ENCODE measurements at places on chromosomes 5 and 9. TPM values are rescaled to one million over a fixed set of nuclear protein-coding genes. Genes with fewer than 3 reads are reported as not detected.

DNA sequence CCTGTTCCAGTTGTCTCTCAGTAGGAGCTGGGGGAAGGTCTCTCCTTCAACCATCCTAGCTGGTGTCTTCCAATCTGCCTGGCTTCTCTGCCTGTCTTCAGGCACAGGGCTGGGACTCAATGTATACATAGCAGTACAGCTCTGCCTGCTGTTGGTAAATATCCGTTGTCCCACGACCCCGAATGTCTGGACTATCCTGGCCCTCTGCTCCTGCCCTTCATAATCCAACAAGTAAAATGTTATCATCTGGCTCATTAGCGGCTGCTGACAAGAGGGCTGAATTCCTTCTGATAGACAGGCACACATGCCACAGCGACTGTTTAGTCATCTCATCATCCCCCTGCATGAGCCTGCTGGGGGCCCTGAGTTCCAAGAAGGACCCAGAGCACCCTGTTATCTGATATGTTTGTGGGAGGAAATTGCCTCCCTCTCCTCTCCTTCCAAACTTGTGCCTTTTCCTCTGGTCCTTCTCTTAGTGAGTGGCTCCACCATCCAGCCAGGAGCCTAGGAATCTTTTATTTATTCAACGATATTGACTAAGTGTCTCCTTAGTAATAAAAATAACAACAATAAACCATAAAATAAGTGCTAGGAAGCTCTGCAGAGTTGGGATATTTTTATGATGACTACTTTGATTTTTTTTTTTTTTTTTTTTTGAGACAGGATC is 29.5 kb upstream of the TGFBR1 start:
- no peak for DNase-seq

DNA sequence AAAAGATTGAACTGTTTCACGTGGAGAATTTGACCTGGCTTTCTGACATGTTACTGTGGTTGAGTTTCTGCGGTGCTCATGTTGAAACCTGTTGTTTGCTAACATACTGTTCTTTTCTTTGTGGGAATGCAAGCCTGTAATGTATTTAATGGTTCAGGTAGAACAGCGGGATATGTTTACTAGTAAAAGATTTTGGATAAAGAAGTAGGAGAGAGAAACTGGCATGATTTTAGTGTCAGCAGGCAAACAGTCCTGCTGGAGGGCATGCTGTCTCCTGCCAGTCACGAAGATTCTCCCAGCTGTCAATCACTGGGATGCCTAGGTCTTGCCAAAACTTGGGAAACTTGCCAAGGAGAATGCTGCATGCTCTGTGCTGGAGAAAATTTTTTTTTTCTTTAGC is 263.5 kb downstream of the TAF11L14 start:
- no peak for DNase-seq

- DNase-seq, result no peak
These were observed 1143.8 kb upstream of the DMAC1 start for GRCh38 chr9:8943392-8943791.

- peak; percentile 52 for DNase-seq
These were observed 302.2 kb downstream of the DIRAS2 start for GRCh38 chr9:90340421-90340820.

PCDHB3 gene
- total RNA-seq, result 1.9 TPM

DNA sequence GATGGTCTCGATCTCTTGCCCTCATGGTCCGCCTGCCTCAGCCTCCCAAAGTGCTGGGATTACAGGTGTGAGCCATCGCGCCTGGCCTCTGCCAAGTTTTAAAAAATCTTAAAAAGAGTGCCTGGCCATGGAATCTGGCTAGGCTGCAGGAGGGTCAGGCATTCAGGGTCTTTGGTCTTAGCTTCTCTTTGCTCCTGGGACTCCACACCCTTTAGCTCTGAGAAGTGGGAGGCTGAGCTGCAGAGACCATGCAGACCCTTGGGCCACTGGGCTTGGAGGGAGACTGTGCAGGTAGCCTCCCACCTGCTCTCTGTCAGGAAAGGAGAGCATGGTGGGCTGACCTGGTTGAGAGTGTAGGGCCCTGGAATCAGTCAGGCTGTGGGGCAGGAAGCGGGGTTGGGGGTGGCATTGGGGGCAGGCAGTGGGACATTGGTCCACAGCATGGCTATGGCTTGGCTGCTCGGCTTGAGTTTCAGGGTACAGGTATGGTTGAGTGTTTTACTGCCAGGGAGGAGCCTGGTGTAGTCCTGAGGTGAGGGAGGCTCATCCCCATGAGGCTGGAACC is 20.8 kb downstream of the PHF2 start:
- no peak for DNase-seq

DNA sequence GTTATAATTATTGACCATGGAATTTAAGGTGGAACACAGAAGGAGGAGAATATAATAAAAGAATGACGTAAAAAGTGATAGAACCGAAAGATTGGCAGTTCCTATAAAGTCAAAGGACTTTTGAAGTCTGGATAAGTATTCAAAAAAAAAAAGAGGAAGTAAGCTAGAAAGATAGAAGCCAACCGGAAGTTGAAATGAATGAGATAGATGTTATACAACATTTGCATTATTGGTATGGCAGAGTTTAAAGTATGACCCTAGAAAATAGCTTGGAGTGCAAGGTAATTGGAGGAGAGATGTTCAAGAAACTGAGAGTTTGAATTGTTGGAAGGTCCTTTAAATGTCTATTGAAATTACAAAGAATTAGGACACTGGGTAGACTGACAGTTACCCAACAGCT is 293.6 kb downstream of the FER start:
- no peak for DNase-seq

- no peak for DNase-seq
These were observed 136.7 kb downstream of the CPLANE1 start for GRCh38 chr5:37112383-37112991.

DNA sequence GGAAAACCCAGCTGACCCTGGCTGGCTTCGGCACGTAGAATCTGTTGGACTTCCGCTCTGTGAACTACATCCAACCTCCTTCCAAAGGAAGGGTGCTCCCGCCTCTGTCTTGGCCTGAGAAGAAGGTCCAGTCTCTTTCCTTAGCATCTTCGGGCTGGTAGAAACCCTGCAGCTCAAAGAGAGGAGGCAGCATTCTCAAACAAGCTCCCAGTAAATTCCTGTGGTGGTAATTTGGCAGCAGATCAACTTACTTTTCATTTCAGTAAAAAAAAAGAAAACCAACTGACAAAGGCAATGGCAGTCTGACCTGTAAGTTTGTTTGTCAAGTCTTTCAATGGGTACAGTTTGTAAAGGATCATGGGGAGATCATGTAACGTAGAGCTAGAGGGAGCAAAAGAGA is 176.7 kb downstream of the MED10 start:
- DNase-seq, result no peak

- no peak for DNase-seq
These were observed 118.8 kb downstream of the MTX3 start for GRCh38 chr5:79872291-79872690.

DNA sequence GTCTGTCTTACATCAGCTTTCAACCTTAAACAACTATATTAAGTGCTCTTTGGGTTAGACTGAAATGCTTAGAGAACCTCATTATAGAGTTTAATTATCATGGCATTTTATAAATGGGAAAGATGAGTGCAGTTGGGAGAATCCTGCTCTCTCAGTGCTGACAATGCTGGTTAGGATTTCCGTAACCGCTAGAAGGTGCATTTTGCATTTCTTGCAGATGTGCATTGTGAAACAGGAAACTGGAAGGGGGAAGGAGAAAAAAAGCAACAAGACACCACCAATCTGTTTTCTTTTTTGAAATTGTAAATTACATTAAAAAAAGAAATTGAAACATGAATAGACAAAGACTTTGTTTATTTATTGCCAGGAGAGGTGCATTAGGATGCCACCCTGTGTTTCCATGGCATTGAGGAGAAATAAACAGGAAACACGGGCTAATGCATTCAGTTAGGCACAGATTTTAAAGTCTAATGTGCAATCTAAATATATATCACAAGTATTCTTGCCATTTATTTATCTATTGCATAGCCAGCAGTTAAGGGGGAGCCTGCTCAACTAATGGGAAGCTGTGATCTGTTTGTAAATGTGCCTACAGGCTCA is 478.9 kb downstream of the PSAT1 start:
- no peak for DNase-seq

DNA sequence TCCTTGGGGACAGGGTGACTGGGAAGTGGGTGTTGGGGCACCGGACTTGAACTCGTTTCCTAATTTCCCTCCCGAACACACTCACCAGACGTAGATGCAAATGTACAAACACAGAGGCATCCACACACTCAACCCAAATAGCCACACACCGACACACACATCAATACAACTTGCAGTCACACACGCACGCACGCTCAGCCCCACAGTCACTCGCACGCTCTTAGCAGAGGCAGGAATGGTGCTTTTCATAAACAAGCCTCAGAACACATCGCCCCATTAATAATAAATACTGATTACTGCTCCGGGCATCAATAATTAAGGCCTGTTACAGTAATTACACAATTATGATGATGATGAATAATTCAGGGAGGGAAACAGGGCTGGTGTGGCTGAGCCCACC is 5.7 kb downstream of the BARHL1 start:
- no peak for DNase-seq

- no peak for DNase-seq
These were observed 11.6 kb upstream of the PAPPA start for GRCh38 chr9:116141864-116142561.

PLEKHG4B gene
- total RNA-seq, result 5.4 TPM

- DNase-seq, result no peak
These were observed 3.8 kb upstream of the SYNPO start for GRCh38 chr5:150636391-150637244.

SLCO4C1 gene
- total RNA-seq, result 1.5 TPM

GRCh38 chr5:1445313-1445688 is at the start of gene SLC6A3:
TSS of gene SLC6A3 (minus strand) at chr5:1445440. CDS start at chr5:1443197, 2,243 bp downstream.
- no peak for DNase-seq

- no peak for DNase-seq
These were observed 49.0 kb upstream of the TNPO1 start for GRCh38 chr5:72767289-72768010.

DNA sequence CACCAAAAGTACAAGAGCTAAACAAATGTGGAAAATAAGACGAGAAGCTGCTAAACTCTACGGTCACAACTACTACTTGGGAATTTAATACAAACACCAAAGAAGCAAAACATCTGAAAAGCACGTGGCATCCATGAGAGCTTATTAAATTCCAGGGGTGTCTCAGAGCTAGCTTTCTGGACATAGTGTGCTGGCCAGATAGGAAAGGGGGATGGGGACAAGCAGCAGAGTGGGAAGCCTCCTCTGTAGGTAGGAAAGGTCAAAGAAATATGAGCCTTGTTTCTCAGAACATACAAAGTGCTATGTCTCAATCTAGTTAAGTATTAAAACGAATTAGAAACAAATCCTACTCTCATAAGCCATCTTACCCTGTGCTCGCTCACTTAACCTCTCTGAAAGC is 51.3 kb upstream of the GOLPH3 start:
- peak; percentile 14 for DNase-seq

- DNase-seq, result no peak
These were observed 160.6 kb downstream of the GADD45G start for GRCh38 chr9:89765211-89765946.

DNA sequence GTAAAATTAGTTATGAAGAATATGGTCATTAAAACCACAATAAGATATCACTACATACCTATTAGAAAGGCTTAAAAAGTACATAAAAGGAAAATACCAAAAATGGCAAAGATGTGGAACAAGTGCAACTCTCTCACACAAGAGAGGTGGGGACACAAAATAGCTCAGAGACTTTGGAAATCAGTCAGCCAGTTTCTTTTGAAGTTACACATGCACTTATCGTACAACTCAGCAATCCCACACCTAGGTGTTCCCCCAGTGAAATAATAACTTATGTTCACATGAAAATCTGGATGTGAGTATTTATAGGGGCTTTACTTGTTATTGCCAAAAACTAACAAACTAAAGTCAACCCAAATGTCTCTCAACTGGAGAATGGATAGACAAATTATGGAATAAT is 9.8 kb upstream of the RICTOR start:
- DNase-seq, result no peak

MEGF10 gene
- 1.3 TPM for total RNA-seq

DNA sequence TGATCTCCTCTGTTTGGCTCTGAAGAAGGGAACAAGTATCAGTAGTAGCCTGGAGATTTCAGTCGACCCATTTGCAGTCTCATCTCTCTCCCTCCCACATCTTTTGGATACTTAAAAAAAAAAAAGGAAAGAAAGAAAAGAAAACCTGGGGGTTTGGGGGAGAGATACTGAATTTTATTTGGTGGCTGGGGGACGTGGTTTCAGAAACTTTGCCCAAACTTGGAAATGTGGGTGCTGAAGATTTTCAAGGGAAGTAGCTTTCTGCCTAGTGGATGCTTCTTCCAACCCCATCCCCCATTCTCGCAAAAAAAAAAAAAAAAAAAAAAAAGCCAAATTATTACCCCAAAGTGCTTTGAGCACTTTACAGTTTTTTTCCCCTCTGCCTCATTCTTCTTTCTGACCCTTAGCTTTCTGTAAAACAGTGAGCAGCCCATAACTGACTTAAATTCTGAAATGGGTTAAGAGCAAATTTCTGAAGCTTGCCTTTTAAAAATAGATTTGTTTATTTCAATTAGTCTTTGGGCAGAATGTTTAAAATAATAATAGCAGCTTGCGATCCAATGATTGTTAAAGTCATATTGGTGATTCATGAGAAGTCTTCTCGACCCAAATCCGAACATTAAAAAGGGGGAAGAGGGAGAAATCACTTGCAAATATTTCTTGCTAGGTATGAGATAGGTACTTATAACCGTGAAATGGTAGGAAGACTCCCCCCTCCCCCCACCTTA is 894 bp downstream of the FST start:
- DNase-seq, result no peak

DNA sequence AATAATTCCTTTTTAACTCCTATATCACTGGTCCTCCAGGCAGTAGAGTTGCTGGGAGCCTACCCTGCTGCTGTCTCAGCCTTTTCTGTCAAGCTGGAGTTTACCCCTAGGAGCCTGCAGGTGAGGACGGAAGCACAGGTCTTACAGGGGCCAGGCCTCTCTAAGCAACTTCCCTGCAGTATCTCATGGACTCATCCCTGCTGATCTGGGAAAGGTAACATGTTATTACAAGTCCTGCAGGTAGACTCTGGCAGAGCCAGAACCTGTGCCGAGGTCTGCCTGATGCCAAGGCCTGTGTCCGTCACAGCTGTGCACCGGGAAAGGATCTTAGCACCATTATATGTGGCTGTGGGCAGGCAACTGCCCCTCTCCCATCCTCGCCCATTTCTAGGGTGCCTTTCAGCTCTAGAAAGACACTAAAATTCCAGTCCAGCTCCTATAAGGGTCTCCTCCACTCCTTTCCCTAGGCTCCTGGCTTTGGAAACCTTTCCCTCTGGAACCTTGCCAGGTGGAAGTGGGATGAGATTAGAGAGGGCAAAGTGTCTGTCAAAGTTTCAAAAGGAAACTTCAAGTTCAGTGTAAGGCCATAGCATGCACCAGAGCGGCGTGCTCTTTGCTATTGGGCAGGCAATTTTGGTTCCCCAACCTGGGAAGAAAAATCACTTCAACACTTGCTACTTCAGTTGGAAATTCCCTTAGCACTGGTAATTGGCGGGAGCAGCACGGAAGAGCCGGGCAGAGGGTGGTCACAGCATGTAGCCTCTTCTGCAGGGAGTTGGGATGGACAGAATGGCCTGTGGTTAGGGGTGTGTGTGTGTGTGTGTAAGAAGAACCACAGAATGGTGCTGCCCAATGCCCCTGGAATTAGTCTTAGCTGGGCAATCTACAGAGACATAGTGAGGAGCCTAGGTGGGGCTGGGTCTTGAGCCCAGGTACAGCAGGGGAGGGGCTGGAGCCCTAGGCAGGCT is 17.5 kb downstream of the TMEM171 start:
- DNase-seq, result no peak

- peak; percentile 99 for DNase-seq
These were observed 42.4 kb upstream of the TJP2 start for GRCh38 chr9:69131682-69132081.
